ENCODE measurements at places on chromosomes 2 and 18. TPM values are rescaled to one million over a fixed set of nuclear protein-coding genes. Genes with fewer than 3 reads are reported as not detected.

CHRND gene
- total RNA-seq: not detected

FAHD2B gene
- 11.2 TPM for total RNA-seq

CFAP65 gene
- total RNA-seq: not detected

GAREM1 gene
- 9.0 TPM for total RNA-seq

IL1A gene
- 17.5 TPM for total RNA-seq

UGT1A7 gene
- 0.83 TPM for total RNA-seq

DNA sequence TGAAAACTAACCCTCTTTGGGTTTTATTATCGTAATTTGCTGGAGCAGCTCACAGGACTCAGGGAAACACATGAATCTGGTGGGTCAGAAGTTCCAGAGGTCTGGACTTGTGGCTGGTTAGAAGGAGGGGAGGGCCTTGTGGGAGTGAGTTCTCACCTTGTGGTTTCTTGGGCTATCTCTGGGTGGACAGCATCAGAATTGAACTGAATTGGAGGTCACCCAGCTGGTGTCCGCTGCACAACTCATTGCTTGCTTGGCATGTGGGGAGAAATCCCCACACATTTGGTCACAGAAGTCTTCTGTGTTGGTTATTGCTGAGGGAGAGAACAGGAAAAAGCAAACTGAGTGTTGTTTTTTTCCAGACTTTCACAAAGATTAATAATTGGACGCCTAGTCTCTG, 27.5 kb downstream of the ZNF892 start:
- DNase-seq: no peak

DNA sequence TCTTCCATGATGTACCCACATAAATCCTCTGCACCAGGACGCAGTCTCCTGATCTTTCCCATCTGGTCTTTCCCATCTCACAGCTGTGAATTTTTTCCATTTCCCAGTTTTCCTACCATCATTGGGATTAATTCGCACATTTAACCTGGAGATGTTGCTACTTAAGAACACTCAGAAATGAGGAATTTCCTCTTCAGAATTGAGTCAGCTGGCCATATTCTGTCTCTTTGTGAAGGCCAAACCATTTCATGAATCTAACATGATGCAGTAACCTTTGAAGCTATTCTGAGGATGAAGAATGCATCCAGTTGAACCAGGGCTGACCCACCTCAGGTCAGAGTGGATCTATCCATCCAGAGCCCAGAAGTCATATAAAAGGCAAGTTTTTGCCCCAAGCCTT, 326.8 kb downstream of the SETBP1 start:
- DNase-seq: no peak

GRCh38 chr2:73284296-73285158, at the start of gene FBXO41:
FBXO41 (minus strand) TSS chr2:73284478; CDS start chr2:73269630, 14,848 bp downstream.
- no peak for DNase-seq

GRCh38 chr18:56853961-56854360, 202.8 kb downstream of the WDR7 start:
- DNase-seq: no peak

Measured in mammary epithelial cell (primary cell).